ENCODE measurements at places on chromosomes 11 and 22.

DNA sequence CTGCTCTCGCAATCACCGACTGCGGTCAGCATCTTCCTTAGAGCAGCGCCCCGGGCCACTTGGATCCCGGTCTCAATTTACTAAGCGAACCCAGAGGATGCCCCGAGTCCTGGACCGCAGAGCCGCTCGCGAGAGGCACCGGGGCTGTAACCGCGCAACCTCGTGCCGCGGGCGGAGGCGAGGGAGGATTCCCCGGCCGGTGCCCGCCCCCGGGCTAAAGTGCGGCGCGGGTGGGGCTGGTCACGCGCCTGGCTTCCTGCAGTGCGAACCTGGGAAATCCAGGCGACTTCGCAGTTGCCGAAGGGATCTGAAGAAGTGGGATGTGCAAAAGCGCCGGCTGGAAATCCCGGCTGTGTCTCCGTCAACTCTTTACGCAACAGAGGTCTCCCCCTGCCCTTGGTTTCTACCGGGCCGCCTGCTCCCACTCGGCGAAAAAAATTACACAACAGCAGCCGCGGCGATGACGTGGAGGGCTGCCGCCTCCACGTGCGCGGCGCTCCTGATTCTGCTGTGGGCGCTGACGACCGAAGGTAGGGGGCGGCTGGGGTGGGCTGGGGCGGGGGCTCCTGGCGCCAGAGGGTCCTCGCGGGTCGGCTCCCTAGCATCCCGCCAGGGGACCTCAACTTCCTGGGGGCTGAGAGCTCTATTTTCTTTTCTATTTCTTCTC lies at the start of gene NCR3LG1:
TSS of gene NCR3LG1 (plus strand) at position 291 of the 667 bp plus-strand sequence. CDS start at position 461, 170 bp downstream.
- peak; percentile 49 for DNase-seq

DNA sequence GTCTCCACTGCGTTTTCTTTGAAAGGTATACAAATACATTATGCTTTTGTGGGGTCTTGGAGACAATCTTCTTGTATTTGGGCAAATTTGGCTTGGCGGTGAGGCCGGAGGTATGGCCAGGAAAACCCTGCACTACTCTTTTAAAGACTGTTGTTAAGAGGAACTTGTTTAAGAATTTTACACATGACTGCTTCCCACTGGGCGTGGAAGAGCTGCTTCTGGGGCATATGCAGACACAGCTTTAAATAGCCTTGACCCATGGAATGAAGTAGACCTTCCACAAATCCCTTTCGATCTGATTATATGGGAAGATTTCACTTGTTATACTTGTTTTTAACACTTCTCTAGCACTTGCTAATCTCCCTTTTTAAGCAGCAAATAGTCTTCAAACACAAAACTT lies 453.6 kb downstream of the MN1 start:
- DNase-seq, result no peak

GRCh38 chr11:101866619-101867491 lies 48.0 kb upstream of the CEP126 start:
- DNase-seq, result no peak

GRCh38 chr22:46602025-46602424 lies 18.2 kb upstream of the GRAMD4 start:
- DNase-seq, result no peak

DNA sequence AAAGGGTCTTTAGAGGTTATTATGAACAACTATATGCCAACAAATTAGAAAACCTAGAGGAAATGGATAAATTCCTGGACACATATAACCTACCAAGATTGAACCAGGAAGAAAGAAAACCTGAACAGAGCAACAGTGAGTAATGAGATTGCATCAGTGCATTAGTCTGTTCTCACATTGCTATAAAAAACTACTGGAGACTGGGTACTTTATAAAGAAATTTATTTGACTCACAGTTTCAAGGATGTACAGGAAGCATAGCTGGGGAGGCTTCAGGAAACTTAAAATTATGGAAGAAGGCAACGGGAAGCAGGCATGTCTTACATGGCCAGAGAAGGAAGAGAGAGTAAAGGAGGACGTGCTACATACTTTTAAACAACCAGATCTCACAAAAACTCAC lies 70.8 kb upstream of the GNAZ start:
- no peak for DNase-seq

DNA sequence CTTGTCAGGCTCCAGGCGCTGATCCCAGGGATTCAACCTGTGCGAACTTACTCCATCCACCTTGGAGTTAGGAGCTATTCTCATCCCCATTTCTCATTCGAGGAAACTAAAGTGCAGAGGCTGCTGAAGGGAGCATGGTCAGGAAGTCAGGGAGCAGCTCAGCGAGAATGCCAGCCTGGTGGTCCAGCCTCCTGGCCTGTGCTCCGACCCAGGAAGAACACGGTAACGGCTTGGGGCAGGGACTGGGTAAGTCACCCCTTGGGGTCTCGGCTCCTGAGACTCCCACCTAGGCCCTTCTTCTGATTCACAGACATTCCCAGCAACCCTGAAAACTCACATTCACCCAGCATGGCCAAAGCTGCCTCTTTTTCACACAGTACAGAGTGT lies 132.8 kb downstream of the CRYBB2 start:
- DNase-seq, result no peak

DNA sequence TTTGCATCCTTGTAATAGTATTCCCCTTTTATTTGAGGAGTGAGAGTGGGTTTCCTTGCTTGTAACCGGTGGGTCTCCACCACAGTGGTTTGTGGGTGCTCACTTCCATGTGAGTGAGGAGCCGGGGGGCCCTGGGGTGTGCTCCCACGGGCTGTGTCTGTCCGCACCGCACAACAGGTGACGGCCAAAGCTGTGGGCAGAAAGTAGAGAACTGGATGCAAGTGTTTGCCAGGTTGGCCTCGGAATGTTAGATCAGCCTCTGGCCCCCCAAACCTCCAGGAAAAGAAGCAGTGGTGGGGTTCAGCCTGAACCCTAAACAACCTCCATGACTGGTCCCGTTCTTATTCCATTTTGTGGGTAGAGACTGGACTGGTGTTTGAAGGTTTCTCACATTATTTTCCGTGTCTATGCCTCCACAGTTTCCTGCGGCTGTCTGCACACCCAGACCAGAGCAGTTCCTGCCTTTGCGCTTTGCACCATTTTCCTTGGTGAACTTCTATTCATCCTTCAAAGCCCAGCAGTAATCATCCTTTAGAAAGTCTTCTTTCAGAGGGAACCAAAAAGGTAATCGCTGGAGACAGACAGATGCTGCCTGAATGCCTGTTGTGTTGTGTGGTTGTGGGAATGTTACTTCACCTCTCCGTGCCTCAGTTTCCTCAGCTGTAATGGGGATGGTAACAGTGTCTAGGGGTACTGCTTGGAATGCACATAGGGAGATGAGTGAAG lies 77.2 kb downstream of the MYEOV start:
- DNase-seq, result no peak

- no peak for DNase-seq
Observed at GRCh38 chr11:74559934-74560309, 32.5 kb upstream of the POLD3 start.

GRCh38 chr11:18243783-18244362 lies 4.6 kb downstream of the SAA2 start:
- peak; percentile 80 for DNase-seq

- no peak for DNase-seq
Observed at GRCh38 chr11:36817336-36817965, 219.4 kb upstream of the RAG2 start.

DNA sequence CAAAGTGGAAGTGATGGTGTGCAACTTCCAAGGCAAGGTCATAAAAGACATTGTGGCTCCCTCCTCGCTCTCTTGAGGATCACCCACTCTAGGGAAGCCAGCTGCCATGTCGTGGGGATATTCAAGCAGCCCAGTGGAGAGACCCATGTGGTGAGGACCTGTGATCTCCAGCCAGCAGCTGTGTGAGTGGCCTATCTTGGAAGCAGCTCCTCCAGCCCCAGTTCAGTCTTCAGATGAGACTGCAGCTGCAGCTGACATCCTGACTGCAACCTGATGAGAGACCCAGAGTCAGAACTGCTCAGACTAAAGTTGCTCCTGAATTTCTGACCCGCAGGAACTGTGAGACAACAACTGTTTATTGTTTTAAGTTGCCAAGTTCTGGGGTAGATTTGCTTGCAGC lies 86.4 kb upstream of the GRK3 start:
- DNase-seq, result no peak

- no peak for DNase-seq
Observed at GRCh38 chr11:131108760-131109159, 192.5 kb upstream of the SNX19 start.

DNA sequence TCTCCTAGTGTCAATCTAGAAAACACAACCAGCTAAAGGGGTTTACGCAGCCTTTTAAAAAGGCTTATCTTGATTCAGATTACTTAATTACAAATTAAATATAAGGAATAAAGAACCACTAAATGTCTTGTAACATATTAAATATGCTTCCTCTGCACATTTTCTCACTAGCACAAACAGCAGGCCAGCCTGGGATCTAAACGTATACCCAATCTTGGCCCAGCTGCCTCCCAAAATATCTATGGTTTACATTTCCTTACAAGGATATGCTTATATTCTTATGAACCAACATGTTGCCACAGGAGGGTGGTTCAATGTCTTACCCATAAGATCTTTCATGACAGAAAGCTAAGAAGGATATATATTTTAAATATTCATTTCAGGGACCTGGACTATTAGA lies 7.7 kb downstream of the LGR4 start:
- DNase-seq, result no peak

GRCh38 chr11:66981976-66982578 lies 7.0 kb downstream of the C11orf86 start:
- no peak for DNase-seq

DNA sequence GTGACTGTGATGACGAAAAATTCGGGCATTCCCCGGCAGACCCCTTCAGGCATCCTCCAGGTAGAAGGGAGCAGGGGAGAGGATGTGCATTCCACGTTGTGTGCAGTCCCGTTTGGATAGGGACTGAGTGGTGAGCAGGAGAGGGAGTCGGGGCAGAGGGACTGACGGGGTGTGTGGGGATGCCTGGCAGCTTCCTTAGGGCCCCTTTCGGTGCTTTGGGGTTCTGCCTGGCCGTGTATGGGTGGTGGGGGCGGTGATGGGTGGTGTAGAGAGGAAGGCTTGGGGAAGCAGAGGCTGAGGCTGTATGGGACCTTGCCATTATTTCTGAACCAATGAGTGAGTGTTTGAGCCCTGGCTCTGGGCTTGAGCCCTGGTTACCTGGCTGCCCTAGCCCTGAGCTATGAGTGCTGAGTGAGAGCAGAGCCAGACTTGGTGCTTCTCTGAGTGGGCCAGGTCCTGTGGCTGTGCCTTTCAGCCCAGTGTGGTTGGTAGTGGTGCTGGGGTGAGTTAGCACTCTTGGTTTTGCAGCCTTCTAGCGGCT lies 914 bp downstream of the INPPL1 start:
- peak; percentile 74 for DNase-seq

- DNase-seq, result no peak
Observed at GRCh38 chr22:17112491-17113042, 8.6 kb downstream of the TMEM121B start.

GRCh38 chr11:28759311-28759710 lies 651.1 kb downstream of the METTL15 start:
- DNase-seq, result no peak

DNA sequence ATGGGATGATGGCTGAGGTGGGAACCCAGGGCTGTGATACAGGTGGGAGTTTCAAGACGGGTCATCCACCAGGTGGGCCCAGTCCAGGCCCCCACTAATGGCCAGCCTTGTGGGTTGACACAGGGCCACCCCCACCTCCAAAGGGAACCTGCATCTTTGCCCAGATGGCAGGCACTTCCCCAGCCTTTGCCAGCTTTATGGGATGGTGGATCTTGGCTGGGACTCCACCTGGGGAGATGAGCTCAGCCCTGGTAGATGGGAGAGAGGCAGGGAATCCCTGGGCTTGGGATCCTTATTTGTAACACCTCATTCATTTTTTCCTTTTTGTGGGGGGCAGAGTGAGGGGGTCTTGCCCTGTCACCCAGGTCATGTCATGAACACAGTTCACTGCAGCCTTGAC lies 33.4 kb downstream of the CD82 start:
- no peak for DNase-seq

- DNase-seq, result no peak
Observed at GRCh38 chr22:25747245-25747944, 5.4 kb downstream of the MYO18B start.

DNA sequence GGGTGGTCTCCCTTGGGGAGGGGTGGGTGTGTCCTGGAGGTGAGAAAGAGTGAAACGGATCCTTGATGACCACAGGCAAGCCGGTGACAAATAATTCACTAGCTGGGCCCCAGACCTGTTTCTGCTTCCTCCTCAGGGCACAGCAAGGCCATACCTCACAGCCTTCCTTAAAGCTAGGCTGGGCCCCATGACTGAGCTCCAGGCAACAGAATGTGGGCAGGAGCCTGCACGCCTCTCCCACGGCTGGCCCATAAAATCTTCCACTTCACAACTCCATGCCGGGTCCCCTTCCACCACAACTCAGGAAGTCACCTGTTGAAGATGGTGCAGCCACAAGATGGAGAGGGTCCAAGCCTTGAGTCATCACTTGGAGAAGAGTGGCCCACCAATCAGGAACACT lies 23.9 kb downstream of the SLC22A12 start:
- no peak for DNase-seq

- DNase-seq, result no peak
Observed at GRCh38 chr11:13262096-13262495, 15.5 kb upstream of the BMAL1 start.

- no peak for DNase-seq
Observed at GRCh38 chr11:68314203-68315170, 2.1 kb downstream of the LRP5 start.

DNA sequence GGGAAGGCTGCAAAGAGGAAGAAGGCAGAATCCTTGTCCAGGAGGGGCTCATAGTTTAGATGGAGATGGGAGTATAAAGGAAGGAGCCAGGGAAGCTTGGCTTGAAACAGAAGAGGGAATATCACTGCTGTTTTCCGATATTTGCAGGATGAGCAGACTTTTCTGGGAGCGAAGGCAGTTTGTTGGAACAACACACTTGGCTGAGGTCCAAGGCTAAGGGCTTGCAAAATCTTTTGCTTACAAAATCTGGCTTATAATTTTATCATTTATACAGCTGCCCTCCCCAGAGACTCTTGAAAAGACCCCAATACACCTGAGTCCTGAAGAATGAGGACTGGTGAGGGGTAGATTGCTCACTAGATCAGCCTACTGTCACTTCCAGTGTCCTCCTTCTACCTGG lies 174.8 kb downstream of the NELL1 start:
- no peak for DNase-seq
